Stimulated activated CD4-positive, alpha-beta T cell treated with anti-CD3 and anti-CD28 coated beads, Interleukin-1b, Interleukin-23, amount 100 ng/mL, for 4 hours (primary cell): ENCODE measurements at places on chromosomes 5 and 9.

- no peak for DNase-seq
These were observed 484.4 kb downstream of the SPOCK1 start for GRCh38 chr5:137014731-137015130.

DNA sequence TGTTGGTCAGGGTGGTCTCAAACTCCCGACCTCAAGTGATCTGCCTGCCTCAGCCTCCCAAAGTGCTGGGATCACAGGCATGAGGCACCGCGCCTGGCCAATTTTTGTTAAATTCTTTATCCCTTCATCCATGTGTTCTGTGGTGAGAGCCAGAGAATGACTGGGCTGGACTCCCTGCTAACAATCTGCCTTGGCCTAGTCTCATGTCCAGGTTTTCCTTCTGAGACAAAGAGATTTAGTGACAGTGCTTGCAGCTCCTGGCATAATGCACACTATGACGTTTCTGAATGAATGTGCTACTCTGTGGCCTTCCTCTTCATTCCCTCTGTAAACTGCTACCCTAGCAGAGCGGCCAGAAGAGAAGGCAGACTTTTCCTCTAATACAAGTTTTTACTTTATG is 79.3 kb downstream of the FOXD1 start:
- no peak for DNase-seq

DNA sequence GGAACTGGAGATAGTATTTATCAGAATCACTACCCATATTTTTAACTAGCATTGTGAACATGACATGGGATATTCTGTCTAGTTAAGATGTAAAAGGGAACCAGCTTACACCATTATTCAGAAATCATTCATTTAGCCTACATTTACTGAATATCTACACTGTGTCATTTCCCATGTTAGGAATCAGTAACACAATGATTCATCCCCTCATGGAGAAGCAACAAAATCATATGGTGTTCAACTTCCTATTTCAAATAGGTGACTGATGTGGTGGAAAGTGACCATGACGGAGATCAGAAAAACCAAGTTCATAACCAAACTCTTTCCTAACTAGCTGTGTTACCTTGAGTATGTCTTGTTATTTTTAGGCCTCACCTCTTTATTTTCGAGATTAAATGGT is 550.0 kb upstream of the TUSC1 start:
- no peak for DNase-seq

- DNase-seq, result no peak
These were observed 473.0 kb downstream of the TUSC1 start for GRCh38 chr9:25205285-25205684.

- DNase-seq, result no peak
These were observed 25.9 kb upstream of the MSANTD3 start for GRCh38 chr9:100401042-100401441.

GRCh38 chr9:5850724-5851122 is 17.8 kb upstream of the ERMP1 start:
- no peak for DNase-seq

DNA sequence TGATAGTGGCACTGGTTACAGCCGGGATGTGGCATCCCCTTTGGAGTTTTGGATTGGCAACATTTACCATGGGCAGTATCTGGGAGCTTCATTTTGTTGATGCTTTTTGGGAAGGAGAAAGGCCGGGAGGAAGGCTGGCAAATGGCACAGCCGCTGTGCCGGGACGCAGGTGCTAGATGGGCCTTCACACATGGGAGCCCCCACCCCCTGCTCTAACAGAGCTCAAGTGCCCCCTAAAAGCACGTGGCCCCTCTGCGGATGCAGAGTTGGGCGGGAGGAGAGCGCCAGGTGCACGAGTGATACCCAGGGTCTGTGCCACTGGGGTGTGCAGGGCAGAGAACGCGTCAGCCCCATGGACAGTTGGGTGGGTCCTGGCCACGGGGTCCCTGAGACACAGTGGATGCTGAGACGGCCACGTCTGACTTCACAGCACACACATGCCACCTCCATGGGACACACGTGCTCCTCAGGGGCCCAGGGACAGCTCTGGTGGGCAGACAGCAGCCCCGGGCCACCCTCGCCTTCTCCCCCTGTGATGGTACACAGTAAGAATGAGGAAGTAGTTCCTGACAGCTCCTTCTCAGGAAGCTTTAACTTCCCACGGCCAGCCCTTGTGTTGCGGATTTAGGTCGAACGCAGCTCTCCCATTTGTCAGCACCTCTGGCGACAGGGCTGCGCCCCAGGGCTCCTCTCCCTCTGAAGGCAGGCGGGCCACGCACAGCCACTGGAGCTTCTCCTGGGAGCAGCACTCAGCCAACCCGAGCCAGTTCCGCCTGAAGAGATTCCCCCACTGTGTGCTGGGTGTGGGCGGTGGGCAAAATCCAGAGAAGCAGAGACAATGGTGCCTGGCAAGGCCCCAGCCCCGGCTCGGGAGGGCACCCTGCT is 10.8 kb downstream of the SLC9A3 start:
- no peak for DNase-seq

DNA sequence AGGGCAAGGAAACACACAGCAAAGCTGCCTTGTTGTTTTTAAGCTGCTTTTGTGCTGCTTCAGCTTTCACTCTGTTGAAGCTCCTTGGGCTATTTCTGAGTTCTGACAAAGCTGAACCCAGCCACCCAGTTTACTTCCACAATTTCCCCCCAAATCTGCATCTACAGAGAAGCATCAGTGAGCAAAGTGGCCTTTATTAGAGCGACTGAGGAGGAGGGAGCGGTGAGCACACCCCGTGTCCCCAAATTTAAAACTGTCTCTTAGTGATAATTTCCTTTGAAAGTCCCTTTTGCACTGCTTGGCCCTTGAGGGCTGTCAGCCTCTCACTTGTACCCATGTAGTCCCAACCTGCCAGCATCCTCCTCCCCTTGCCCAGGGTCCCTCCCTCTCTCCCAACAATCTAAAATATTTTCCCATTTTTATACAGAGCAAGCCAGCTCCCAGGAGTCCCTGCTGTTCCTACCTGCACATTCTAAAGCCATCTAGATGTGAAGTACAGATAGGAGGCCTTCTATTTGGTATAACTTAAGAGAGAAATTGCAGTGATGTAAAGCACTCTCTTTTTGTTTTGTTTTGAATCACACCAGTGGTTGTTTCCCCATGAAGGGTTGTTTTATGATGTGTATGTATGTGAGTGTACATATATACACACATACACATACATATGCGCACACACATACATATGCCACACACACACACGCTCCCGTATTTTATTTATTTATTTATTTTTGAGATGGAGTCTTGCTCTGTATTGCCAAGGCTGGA is 313.5 kb downstream of the TLE4 start:
- DNase-seq, result no peak

GRCh38 chr9:133915534-133916158 is 76.5 kb downstream of the VAV2 start:
- DNase-seq, result no peak

DNA sequence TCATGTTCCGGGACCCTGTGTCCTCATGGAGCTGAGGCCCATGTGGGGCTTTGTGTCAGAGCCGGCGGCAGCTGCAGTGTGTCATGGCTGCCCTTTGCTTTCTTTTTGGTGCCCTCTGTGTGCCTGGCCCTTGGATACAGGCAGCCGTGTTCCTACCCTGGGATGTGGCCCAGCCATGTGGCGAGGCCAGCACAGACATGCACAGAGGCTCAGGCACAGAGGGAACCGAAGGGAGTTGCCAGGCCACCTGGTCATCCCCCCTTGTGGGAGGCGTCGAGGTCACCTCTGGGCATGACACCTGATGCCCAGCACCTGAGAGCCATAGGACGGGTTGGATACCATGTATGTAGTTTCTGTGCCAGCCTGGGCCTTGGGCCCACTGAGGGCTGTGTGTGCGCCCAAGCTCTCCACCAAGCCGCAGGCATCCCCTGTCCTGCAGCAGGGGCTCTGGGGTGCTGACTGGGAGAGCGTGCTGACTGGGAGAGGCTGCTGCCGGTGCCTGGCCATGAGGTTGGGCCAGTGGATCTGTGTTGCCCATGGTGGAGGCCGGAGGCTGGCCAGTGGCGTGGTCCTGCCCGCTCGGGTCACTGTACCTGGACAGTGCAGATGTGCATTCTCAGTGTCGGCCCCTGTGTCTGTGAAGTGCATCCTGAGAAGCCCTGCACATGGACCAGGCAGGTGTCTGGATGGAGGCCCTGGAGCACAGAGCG is 4.8 kb downstream of the NKD2 start:
- DNase-seq, result no peak

- DNase-seq, result no peak
These were observed 41.1 kb downstream of the ERBIN start for GRCh38 chr5:65967288-65968066.

DNA sequence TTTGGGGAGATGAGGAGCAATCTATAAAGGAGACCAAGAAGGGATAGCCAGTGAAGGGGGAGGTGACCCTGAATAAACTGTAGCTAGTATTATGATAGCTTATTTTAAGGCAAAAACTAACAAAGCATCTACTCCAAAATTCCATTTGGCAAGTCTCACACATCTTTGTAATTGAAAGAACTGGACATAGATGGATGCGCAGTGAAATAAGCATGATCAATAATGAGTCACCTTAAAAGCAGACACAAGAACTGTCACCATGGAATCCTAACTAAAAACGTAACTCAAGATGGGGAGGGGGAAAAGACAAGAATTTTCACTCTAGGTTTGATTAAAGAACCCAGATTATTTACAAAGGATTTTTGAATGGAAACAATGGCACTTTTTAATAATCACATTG is 164.5 kb downstream of the MED27 start:
- DNase-seq, result no peak

DNA sequence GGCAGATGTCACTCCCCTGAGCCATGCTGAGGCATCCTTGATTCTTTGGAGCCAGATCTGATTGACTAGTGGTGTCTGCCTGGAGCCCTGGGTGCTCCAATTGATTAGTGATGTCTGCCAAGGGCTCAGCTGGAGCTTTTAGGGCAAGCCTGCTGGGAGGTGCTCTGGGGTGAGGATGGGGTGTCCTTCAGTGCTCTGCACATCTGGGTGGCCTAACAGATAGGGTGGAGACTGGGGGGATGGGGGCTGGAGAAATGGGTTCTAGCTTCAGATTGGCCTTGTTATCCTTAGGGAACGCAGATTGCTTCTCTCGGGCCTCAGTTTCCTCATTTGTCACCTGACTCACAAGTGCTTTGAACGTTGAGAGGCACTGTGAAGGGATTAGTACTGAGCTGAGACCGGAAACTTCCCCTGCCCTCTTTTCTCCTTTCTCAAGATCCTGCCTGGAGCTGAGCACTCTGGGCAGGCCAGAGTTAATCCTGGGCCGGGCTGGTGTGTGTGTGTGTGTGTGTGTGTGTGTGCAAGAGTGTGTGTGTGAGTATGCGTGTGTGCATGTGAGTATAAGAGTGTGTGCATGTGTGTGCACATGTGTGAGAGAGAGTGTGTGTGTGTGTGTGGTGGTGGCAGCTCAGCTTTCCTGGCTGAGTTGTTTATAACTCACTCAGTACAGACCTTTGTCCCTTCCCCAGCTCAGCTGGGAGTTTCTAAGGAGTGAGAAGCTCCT is 5.6 kb upstream of the IER5L start:
- no peak for DNase-seq

GRCh38 chr9:2913026-2913425 is 69.1 kb upstream of the PUM3 start:
- no peak for DNase-seq

DNA sequence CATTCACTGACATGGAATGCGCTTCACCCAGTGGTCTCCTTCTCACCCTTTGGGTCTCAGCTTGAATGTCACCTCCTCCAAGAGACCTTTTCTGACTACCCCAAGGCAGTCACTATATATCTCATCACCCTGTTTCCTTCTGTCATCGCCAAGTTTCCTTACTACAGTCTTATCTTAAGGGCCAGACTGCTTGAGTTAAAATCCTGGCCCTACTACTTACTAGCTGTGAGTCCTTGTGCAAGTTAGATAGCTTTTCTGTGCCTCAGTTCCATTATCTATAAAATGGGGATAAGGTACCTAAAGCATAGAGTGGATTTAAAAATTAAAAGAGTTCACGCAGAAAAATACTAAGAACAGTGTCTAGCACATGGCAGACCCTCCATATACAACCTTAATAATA is 132.4 kb downstream of the GABBR2 start:
- DNase-seq, result no peak

GRCh38 chr9:89477811-89478630 is 19.9 kb downstream of the SEMA4D start:
- peak; percentile 62 for DNase-seq

- DNase-seq, result no peak
These were observed 36.2 kb upstream of the CXXC5 start for GRCh38 chr5:139611703-139612584.

GRCh38 chr5:35212122-35212982 is 17.9 kb downstream of the PRLR start:
- no peak for DNase-seq

DNA sequence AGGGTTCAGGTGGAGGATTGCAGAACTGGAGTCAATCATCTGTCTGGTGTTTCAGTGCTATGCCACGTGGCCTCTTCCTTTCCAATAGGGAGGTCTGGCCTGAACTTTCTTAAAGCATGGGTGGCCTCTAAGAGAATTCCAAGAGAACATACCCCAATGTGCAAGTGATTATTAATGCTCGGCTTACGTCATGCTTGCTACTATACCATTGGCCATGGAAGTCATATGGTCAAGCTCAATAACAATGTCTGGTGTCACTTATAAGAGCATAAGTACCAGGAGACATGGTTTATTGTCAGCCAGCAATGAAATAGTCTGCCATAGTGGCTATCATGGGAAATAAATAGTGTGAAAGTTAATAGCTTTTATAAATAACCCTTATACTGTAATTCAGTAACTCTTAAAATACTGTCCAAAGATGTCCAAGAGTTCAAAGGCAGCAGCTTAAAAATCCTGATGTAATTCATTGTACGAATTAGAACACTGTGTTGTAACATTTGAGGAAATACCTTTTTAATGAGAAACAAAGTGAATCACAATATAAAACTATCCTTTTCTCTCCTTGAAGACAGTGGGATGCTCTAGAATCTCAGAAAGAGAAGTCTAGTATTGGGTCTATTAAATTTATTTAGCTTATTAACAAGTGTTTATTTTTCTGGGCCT is 355.4 kb upstream of the PRR16 start:
- no peak for DNase-seq

GRCh38 chr9:77601476-77602099 is 46.5 kb downstream of the GNA14 start:
- no peak for DNase-seq

DNA sequence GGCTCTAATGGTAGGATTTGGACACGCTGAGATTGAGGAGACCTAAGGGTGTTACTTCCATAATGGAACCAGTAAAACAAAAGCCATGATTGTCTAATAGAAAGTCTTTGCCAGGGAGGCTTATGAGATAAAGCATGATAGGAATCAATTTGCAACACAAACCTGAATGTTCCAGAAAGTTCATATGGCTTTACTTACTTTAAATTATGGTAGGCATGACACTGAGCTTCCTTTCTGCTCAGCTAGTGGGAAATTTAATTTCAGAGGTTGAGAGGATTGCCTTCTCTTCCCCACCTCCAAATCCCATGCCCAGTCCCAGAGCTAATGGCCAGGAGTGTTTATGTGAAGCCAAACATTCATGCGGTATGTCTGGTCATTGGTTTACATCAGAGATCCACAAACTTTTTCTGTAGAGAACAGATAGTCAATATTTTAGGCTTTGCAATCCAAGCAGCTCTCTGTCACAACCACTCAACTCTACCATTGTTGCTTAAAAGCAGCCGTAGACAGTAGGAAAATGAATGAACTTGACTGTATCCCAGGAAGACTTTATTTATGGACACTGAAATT is 114.5 kb downstream of the UGCG start:
- no peak for DNase-seq

GRCh38 chr5:74538206-74538661 is 102.3 kb downstream of the ENC1 start:
- DNase-seq, result no peak

GRCh38 chr9:131318231-131319085 is 28.9 kb downstream of the PLPP7 start:
- DNase-seq, result no peak
